ENCODE measurements at places on chromosomes 3 and 15.

GRCh38 chr15:33830351-33830750 lies 137.9 kb upstream of the CHRM5 start:
- DNase-seq = no peak

GRCh38 chr3:23619705-23620637 lies 185.8 kb upstream of the UBE2E1 start:
- no peak for DNase-seq

- no peak for DNase-seq
Observed at GRCh38 chr3:4520033-4520816, 27.1 kb downstream of the ITPR1 start.

DNA sequence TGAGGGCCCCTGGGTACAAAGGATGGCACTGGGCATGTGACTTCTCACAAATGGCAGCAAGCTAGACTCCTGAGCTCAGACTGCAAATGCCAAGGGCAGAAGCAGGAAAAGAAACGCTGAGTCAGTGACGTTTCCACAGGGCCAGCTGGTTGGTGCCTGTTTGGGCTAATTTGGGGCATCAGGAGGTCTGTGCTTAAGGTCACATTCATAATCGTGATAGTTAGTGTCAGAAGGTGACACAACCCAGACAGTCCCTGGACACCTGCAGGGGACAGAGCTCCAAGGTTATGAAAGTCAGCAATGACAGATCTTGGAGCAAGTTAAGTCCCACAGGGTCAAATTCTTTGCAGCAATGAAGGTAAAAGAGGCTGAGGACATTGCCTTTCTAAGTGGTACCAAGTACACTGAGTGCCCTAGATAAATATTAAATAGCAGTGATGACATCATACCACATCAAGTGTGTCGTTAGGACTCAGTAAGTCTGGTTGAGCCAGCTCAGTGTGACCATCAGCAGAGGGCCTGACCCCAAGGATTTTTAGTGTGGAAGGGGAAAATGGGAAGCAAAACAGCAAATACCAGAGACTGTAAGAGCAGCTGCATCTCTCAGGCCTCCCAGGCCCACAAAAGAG lies 556.9 kb upstream of the CFAP20DC start:
- DNase-seq = no peak

DNA sequence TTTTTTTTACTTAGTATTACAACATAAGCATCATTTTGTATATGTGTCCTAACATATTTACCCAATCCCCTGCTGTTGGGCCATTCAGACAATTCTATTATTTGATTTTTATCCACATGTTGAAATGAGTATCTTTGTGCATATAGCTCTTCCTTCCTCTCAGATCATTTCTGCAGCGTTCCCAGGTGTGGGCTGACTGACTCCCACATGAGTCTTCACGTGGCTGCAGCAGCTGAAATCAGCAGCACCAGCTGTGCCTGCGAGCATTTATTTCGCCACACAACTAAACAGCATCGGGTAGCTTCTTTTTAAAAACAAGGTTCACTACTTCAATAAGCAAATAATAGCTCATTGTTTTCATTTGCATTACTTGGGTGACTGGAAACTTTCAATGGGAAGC lies 44.5 kb upstream of the PDE8A start:
- no peak for DNase-seq

DNA sequence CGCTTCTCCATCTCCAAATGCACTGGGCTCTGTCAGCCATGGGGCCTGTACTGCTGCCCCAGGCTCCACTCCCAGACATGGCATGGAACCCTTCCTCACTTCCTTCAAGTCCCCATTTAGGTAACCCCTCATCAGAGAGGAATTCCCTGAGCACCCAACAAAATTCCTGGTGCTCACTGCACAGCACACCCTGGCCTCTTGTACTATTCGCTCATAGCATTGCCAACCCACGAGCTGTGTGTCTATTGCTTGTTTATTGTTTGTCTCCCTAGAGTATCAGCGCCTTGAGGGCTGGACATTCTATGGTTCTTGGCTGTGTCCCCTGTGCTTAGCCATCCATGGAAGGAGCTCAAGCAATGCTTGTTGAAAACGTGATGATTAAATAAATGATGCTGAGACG lies 46.1 kb upstream of the SLCO2A1 start:
- no peak for DNase-seq

- DNase-seq = no peak
Observed at GRCh38 chr3:113439606-113440005, 1.7 kb downstream of the CFAP44 start.

- no peak for DNase-seq
Observed at GRCh38 chr3:160413613-160414248, 14.3 kb downstream of the SMC4 start.

- no peak for DNase-seq
Observed at GRCh38 chr15:73632670-73633058, 525 bp downstream of the NPTN start.

GRCh38 chr15:92383519-92384324 lies 10.0 kb upstream of the ST8SIA2 start:
- no peak for DNase-seq

GRCh38 chr15:87940768-87941167 lies 315.8 kb downstream of the NTRK3 start:
- DNase-seq = no peak

- no peak for DNase-seq
Observed at GRCh38 chr3:190585805-190586630, 72.1 kb downstream of the IL1RAP start.

DNA sequence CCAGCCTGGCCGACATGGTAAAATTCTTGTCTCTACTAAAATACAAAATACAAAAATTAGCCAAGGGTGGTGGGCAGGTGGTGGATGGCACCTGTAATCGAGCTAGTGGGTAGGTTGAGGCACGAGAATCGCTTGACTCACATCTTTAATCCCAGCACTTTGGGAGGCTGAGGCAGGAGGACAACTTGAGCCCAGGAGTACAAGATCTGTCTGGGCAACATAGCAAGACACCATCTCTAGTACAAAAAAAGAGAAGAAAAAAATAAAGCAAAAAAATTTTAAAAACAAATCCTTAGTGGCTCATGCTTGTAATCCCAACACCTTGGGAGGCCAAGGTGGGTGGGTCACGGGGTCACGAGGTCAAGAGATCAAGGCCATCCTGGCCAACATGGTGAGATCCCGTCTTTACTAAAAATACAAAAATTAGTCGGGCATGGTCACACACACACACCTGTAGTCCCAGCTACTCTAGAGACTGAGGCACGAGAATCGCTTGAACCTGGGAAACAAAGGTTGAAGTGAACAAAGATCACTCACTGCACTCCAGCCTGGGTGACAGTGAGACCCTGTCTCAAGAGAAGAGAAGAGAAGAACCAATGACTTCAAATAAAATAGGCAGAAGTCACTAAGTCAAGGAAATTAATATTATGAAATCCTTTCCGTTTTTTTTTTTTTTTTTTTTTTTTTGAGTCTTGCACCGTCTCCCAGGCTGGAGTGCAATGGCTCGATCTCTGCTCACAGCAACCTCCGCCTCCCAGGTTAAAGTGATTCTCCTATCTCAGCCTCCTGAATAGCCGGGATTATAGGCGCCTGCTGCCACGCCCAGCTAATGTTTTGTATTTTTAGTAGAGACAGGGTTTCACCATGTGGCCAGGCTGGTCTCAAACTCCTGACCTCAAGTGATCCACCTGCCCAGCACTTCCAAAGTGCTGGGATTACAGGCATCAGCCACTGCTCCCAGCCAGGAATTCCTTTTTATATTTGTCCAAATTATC lies 4.9 kb downstream of the RHOA start:
- DNase-seq = no peak

GRCh38 chr3:61571516-61572336 lies 10.4 kb downstream of the PTPRG start:
- DNase-seq = no peak

DNA sequence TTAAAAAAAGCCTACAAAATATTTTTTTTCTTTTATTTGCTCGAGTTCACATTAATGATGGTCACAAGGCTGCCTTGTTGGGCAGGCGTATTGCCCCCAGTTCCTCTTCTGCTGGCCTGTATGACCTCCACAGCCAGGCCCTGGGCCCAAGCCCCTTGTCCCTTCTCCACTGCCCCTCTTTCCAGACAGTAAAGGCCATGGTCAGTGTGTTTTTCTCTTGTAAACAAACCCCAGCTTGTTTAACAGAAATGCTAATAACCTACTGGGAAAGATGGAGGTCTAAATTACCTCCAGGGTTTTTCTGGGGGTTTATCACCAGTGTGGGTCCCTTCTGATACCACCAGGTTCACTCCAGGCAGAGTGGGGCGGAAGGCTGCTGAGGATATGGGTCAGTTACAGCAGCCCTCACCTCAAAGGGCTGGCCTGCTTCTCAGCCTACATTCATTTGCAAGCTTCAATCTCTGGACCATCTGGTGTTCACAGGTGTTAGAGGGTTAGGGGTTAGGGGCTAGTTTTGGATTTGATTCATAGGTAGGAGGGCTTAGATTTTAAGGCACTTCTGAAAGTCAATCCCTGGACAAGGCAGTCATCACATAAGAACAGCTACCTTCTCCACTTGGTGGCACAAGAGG lies 2.0 kb upstream of the MANF start:
- no peak for DNase-seq

DNA sequence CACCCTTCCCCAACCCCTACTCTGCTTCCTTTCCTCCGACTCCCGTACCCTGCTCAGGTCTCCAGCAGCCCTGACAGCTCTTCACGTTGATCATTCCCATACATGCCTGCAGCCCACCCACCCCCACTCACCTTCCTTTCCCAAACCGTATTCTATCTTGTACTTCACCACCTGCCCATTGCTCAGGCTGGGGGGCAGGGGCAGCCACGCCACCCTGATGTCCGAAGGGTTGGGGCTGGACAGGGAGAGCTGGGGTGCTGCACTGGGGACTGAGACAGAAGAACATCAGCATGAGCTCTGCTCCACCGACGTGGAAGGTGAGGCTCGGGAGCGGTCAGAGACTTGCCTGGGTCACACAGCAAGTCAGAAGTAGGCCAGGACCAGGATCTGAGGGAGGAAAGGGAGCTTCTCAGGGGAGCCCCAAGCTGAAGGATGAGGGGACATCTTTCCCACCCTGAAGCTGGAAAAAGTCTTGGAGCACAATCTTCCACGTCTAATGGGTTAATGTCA lies 16.5 kb upstream of the IGDCC3 start:
- DNase-seq = no peak

DNA sequence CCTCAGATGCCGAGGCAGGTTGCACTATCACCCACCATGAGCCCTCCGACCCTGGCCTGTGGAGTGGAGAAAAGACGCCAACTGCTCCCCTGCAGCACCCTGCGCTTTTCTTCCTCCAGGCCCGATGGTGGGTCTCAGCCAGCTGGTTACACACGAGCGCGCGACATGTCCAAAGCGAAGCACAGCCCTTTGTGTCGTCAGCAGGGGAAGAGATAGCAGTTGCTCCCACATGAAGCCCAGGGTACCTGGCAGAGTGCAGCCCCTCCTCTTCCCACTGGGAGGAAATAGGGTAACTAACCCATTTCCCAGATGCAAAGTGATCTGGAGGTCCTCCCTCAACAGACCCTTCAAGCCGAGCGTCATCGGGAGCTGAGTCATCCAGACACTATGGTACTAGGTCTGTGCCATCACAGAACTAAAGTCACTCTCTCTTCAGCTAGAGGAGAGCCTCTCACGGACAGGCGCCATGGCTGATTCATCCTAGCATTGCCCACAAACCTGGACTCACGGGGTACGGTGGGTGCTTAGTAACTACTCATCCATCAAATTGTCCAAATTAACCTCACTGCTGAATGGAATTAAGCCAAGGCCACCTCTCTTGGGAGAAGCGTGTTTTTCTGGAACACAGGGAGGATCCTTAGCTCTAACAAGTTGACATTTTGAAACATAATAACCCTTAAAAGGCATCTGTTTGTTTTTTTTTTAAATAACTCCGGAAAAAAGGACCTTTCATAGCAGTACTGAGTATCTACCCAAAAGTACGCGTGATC lies 45.2 kb upstream of the BDH1 start:
- no peak for DNase-seq

DNA sequence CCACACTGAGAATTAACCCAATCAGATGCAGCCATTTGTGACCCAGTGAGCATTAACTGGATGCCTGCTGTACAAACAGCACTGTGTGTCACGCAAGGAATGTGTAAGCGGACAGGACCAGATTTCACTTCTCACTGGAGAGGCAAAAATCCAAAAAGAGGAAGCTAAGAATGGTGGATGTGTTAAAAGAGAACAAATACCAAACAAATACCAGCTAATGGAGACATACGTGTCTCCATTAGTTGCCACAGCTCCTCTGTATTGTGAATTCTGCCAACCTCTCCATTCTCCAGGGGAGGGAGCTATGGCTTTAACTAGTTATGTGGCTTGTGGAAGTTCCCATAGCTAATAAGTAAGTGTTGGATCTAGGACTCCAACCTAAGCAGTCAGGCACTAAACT lies 2.6 kb downstream of the LTF start:
- no peak for DNase-seq

GRCh38 chr15:38414357-38414756 lies 39.6 kb upstream of the FAM98B start:
- no peak for DNase-seq

GRCh38 chr3:190532731-190533203 lies 18.9 kb downstream of the IL1RAP start:
- DNase-seq = no peak

- DNase-seq = no peak
Observed at GRCh38 chr3:195046441-195046840, 224.5 kb downstream of the XXYLT1 start.

DNA sequence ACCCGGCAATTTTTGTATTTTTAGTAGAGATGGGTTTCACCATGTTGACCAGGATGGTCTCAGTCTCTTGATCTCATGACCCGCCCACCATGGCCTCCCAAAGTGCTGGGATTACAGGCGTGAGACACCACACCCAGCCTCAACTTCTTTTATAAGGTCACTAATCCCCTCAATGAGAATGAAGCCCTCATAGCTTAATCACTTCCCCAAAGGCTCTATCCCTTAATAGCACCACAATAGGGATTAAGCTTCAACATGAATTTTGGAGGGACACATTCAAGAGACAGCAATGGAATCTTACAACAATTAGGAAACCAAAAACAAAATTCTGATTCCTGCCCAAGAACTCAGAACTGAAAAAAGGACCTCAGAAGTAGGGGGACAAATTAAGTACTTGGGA lies 126.8 kb downstream of the ATP1B3 start:
- no peak for DNase-seq
